ENCODE measurements at places on chromosomes 5 and 9.

DNA sequence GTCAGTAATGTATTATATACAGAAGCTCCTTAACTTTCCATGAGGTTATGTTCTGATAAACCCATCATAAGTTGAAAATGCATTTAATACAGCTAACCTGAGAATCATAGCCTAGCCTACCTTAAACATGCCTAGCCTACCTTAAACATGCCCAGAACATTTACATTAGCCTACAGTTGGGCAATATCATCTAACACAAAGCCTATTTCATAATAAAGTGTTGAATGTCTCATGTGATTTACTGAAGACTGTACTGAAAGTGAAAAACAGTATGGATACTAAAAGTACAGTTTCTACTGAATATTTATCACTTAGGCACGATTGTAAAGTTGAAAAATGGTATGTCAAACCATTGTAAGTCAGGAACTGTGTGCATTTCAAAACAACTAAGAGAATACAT, 1.6 kb downstream of the GM2A start:
- DNase-seq: no peak

DNA sequence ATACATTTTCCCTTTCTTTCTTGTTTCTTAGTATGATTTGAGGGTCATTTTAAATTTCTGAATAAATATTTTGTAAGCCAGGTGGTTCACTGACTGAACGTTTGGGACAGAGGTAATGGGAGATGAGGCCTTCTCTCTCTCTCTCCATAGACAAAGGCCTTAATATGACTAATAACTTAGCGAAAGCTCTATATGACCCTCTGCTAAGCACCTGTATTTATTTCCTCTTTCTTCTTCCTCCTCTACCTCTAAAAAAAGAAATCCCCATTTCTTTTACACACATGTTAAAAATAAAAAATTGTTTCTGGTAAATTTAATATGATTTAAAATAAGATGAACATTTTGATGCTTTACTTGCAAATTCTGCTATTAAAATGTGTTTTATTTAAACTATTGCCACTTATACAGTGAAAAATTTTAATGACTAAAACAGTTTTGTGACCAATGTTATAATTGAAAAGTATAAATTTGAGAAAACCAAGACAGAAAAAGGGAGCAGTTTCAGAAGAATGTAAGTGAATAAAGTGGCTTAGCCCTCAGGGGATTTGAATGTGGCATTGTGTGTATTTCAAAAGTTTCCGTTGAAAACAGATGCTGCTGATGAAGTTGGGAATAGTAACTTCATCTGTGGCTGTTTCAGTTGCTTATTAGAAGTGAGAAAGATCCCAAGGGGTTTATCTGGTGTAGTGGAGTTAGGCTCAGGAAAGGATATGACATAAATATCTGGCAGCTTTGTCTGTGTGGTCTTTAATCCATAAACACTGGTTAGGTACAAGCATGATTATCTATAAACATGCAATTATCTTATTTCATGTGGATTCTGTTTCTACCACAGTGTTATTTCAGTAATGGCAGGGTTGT, 128.6 kb upstream of the GRHPR start:
- DNase-seq: no peak

DNA sequence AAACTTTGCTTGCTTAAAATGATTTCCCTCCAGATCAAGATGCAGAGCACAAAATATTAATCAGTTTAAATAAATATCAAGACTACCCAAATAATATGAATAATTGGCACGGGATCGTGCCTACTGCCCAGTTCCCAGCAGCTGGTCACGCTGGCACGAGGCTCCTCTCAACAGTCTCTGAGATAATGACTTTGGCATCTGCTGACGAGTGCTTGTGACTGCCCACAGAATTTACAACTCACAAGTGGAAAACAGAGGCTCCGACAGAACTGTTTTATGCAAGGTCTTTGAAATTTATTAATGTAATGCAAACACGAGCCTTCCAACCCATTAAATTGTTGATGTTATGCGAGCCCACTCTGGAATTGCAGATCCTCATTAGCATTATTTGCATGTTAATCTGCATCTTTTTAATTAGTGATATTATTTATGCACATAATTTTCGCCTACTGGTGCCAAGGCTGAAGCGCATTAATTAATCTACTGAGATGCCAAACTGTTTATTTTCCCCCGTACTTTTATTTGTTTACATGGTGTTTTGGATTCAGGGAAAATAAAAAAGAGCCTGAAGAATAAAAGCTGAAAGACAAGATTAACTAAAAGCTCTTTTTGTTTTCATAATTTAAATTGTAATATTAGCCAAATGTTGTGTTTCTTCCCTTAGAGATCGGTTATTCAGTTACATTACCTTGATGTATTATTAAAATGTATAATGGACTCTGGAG, 369.3 kb upstream of the IRX1 start:
- peak; percentile 25 for DNase-seq

GRCh38 chr5:644509-644908, 32.4 kb downstream of the CEP72 start:
- DNase-seq: no peak

DNA sequence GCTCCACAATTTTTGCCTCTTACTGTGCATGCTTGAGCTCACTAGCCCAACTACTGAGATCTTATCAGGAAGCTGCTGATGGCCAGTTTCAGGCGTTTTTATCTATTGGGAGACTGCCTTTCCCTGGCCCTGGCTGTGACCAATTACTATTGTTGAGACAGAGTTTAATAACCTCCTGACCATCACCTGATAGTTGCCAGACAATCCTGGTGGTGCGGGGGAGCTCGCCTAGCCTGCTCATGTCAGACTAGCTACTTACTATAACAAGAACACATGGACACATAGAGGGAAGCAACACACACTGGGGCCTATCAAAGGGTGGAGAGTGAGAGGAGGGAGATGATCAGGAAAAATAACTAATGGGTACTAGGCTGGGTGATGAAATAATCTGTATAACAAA, 13.0 kb upstream of the OXCT1 start:
- no peak for DNase-seq

GRCh38 chr9:98707166-98708102, 1.3 kb downstream of the GABBR2 start:
- DNase-seq: peak; percentile 42

GRCh38 chr9:83208065-83208850, 145.3 kb upstream of the RASEF start:
- no peak for DNase-seq

DNA sequence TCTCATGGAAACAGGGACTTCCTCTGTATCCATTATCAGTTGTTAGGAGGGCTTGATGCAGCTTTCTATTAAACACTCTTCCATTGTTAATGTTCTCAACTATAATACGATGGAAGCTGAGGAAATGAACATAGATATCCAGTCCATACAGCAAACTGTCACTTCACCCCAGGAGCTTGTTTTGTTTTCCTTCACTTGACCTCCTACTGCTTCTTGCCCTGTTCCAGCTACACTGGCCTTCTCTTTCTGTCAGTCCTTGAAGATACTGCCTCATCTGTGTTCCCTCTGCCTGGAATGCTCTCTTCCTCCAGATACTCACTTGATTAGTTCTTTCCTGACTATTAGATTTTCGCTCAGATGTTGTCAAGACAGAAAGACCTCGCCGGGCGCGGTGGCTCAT, 17.1 kb downstream of the CTNNA1 start:
- no peak for DNase-seq

- no peak for DNase-seq
Observed at GRCh38 chr5:145479271-145479670, 355.9 kb downstream of the PRELID2 start.

Data from midbrain (tissue), 1 donor.